ENCODE measurements at places on chromosomes 7 and 10.

DNA sequence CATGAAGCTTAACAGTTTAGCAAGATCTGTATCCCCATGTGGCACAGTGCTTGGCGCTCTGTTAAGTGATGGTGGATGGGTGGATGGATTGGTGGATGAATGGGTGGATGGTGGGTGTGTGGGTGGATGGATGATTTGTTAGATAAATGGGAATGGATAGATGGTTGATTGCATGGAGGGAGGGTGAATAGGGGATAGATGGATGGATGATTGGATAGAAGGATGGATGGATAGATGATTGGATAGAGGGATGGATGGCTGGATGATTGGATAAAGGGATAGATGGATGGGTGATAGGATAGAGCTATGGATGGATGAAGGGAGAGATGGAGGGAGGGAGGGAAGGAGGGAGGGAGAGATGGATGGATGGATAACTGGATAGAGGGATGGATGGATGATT lies 229.7 kb downstream of the CUX1 start:
- no peak for DNase-seq

DNA sequence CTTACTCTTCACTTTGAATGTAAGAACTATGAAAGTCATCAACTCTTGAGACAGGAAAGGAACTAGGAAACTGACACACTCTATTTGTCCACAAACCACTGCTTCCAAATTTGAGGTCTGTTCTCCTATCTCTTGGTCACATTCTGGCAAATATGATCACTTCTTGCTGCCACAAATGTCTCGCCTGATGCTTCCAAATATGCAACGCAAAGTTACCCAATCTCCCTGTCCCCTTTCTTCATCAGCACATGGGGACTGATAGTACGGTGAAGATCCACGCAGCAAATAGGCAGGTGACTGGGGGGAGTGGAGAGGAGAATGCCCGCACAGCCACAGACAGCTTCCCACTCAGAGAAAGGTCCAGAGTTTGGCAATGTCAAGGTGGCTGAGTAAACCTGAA lies 92.6 kb upstream of the TCF7L2 start:
- DNase-seq, result no peak

- no peak for DNase-seq
Observed at GRCh38 chr7:95209276-95209675, 115.1 kb downstream of the PON1 start.

DNA sequence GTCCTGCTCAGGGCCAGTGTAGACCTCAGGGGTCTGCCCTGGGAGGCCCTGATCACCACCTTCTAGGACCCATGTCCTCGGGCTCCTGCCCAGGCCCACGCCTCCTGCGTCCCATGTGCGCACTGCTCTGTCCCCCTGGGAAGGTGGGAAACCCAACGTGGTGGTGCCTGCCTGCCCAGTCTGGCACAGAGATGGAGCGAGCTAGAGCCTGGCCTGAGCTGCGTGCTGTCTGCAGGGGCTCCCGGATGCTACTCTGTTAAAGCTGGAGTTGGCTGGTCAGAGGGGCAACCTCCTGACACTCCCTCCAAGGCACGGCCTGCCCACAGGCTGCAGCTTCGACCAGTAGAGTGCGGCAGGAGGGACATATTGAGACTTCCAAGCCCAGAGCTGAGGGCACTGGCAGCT lies 171.7 kb downstream of the DNAJB6 start:
- DNase-seq, result no peak

- DNase-seq, result no peak
Observed at GRCh38 chr10:94413361-94413760, 11.0 kb downstream of the TBC1D12 start.

DNA sequence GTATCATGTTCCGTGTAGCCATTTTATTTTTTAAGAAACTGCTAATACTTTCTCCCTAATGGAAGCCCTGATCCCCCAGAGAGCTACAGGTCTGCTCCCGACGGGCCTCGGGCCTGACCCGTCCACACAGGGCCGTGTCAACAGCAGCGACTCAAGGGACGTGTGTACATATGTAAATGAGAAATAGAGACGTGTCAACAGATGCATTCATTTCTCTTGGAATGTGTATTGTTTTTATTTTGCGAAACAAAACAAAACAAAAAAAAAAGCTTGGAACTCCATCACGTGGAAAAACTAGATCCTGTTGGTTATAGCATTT lies 31.7 kb upstream of the PPIF start:
- no peak for DNase-seq

DNA sequence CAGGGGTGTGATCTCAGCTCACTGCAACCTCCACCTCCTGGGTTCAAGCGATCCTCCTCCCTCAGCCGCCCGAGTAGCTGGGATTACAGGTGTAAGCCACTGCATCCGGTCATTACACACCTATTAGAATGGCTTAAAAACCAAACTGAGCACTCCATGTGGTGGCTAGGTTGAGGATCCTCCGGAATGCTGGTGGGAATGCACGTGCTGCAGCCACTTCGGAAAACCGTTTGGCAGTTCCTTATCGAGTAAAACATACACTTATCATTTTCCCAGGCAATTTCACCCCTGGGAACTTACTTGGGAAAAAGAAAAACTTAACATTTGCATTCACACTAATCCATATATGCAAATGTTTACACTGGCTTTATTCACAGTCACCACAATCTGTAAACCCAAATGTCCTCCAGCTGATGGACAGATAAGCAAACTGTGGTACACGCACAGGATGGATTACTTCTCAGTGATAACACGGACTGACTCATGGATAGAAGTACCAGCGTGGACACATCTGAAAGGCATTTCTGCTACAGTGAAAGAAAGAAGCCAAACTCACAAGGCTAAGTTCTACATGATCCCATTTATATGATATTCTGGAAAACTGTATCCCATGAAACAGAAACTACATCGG lies 20.4 kb downstream of the RFC2 start:
- no peak for DNase-seq

All from T-helper 1 cell (primary cell).